ENCODE measurements at places on chromosomes 1 and 21.

GRCh38 chr1:217907504-217907903 is 276.4 kb downstream of the SPATA17 start:
- peak; percentile 7 for DNase-seq

GRCh38 chr1:55632906-55633305 is 417.7 kb upstream of the USP24 start:
- no peak for DNase-seq

DNA sequence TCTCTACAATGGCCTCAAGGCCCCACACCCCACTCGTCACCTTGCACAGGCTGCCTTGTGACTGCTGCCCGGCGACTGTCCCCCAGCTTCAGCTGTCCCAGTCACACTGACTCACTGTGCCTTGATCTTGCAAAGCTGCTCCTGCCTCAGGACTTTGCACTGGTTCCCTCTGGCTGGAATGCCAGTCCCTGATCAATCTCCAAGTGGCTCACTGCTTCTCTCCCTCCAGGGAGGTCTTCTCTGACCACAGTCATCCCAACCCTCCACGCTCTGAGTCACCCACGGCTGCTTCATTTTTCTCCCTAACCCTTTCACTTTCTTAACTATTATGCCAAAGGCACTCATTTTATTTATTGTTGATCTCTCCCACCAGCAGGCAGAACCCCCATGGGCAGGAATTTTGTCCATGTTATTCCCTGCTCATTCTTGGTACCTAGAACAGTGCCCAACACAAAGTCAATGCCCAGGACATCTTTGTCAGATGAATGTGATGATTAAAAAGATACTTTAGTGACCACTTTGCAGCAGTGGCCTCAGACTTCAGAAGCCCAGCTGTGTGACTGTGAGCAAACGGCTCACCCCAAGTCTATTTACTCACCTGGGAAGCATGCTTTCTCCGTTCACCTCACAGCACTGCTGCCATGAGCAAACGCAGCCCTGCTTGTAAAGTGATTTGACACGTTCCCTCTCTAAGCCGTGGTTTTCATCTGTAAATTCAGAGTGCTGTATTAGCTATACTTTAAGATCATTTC is 53.4 kb downstream of the ZBTB18 start:
- peak; percentile 83 for DNase-seq

GRCh38 chr21:36260030-36260787 is 59.8 kb upstream of the MORC3 start:
- DNase-seq, result peak; percentile 68

- no peak for DNase-seq
These were observed 63.7 kb downstream of the EDARADD start for GRCh38 chr1:236457775-236458174.

DNA sequence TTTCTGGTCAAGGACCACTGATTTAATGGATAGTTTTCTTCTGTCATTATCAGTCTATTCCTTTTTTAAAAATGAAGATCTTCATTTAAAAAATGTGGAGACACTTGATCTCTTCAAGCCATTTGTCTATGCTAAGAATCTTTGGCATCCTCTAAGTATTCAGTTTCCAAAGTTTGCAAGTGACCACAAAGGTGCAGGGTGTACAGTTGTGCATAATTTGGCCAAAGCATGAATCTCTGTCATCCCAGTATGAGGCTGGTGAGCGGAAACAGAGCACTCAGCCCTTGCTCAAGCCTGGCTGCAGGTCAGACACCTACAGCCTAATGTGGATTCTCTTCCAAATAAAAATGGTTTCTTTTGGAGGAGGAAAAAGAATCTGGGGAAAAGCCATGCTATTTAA is 19.8 kb downstream of the PARP1 start:
- no peak for DNase-seq

GRCh38 chr1:154557939-154558719 is at the start of gene UBE2Q1:
Gene UBE2Q1, minus strand, starts transcription at chr1:154558662. Its CDS starts 109 bp downstream, at chr1:154558553.
- no peak for DNase-seq

GRCh38 chr1:22930240-22930912 is 42.3 kb downstream of the LACTBL1 start:
- DNase-seq, result peak; percentile 5

DNA sequence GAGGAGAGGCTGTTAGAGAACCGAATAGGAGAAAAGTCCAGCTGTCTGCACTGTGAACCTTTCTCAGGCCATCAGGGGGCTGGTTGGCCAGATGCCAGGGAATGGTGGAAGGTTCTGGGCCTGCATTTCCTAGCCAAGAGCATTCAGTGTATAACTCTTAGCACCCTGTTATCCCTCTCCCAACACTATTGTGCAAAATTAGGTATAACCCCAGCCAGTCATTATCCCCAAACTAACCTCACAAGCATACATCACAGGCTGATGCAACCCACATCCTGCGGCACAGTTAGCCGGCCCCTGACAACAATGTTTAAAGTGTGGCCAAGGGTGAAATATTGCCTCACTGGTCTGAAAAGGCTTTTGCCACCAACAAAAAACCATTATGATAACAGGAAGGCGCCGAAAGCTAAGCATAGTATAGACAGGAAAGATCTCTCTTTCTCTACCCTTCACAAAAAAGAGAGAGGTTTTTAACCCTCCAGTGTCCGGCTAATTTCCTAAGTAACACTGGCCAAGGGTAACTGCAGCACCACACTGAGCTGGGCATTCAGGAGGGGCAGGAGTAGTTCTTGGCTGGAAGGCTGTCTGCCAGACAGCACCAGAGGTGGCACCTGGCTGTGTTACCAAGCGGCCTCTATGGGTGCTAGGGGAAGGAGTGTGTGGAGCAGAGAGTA is 77.3 kb upstream of the BCAR3 start:
- peak; percentile 86 for DNase-seq

DNA sequence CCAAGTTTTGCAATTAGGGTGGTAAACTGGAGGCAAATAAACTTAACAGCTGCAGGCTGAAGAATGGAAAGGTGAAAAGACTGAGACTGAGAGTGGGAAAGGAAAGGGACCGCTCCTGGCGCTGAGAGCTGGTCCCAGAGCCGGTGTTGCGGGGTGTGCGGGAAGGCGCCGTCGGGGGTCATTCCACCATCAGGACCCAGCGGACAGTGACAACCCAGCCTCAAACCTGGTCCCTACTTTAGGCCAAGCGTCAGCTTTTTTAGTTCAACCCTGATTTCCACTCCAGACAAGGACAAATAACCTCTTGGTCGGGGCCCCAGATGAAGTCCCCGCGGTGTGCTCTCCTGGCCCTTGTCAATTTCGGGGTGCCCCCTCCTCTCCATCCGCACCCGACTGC is 145.8 kb upstream of the ETS2 start:
- no peak for DNase-seq

DNA sequence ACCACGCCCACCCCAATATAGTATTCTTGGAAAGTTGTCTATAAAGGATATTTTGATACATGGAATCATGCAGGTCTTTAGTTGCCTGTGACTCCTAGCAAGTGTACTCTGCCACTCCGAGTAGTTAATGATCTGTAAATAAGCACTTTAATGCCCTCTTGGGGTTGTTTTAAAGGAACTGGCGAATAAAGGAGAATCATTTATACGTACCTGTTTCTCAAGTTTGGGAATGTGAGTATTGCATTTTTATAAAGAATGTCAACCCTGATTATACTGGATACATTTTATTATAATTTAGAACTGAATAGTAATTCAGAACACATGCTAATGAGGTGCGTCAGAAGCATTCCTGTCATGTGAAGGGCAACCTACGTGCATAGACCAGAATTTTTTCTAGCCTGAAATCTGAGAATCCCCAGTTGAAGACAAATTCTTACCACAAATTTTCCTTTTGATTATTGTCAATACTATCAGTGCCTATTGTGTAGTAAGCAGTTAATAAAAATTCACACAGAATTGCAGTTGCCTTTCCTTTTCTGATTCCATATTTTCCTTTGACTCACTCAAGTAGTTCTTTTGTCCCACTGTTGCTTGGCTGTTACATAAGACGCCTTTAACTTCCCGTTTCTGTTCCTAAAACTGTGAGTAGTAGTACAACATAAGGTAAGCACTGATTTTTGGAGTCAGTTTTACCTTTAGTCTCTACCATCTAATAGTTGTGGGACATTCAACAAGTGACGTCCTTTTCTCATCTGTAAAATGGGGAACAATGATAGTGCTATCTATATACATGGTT is 5.1 kb downstream of the AHCYL1 start:
- no peak for DNase-seq

DNA sequence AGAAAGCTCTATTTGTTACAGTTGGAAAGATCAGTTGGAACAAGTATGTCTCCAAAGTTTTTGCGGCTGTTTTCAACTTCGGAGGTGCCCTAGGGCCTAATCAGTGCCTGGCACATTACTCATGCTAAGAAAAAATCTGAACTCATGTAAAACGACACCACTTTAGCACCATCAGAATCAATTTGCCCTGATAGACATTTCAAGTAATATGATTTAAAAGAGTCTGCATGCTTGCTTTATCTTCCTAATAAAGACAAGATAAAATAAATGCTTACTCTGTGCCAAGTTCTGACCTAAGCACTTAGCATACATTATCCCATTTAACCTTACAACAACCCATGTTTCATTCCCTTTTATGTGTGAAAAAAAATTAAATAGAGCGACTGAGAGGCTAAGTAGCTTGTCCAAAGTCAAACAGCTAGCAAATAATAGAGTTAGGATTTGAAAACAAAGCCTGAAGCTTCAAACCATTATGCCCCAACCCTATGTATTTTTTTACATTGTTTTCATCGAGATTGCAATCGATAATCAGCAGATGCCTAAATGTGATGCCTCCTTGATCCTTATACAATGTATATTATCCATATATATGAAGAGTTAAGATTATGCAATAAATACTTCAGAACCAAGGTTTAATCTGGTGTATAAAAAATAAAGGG is 91.3 kb downstream of the DENND1B start:
- DNase-seq, result no peak

DNA sequence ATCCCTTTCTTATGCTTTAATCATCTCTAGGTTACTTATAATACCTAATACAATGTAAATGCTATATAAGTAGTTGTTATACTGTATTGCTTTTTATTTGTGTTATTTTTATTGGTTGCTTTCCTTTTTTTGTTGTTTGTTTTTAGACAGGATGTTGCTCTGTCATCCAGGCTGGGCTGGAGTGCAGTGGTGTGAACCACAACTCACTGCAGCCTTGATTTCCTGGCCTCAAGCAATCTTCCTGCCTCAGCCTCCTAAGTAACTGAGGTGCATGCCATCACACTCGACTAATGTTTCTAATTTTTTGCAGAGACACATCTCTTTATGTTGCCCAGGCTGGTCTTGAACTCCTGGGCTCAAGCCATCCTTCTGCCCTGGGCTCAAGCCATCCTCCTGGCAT is 26.9 kb downstream of the KRTAP19-8 start:
- no peak for DNase-seq

Data from SW480 (cell line).